ENCODE measurements at places on chromosomes 11 and 22.

GRCh38 chr11:120121914-120122473, 15.9 kb downstream of the TRIM29 start:
- no peak for DNase-seq

DNA sequence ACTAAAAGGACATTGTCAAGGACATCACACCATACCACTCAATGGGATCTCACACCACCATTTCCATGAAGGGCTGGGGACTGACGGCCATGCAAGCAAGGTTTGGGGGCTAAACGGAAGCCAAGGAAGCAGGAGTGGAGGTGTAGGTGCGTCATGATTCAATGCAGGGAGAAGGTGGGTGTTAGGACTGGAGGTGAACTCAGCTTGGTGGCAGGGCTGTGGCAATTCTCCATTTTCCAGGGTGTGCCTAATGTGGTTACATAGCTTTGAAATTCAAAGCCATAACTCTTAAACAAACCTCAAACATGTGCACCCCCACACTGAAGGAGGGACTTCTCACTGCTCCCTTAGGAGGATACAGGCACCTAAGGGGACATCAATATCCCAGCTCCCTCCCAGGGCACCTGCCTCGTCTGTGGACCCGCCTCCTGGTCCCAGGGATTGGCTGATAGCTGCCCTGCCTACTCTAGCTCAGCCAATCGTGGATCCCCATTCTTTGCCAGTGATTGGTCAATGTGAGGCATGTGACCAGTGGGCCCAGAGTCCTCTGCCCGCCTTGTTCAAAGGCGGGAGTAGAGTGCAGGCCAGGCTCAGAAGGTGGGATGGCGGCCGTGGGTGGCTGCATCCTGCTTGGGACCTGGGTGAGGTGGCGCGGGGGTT, 64.6 kb downstream of the CTTN start:
- no peak for DNase-seq

GRCh38 chr11:113876798-113877669, 1.7 kb upstream of the USP28 start:
- DNase-seq, result no peak

GRCh38 chr11:118896921-118897591, 13.4 kb downstream of the CXCR5 start:
- no peak for DNase-seq

DNA sequence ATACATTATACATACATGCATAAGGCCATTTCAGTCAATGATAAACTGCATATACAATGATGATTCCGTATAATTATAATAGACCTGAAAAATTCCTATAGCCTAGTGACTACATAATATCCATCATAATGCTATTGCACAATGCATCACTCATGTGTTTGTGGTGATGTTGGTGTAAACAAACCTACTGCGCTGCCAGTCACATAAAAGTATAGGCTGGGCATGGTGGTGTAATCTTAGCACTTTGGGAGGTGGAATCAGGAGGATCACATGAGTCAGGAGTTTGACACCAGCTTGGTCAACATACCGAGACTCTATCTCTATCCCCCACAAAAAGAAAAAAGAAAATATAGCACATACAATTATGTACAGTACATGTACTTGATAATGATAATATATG, 163.7 kb upstream of the DDI1 start:
- no peak for DNase-seq

All from stimulated activated CD4-positive, alpha-beta T cell treated with anti-CD3 and anti-CD28 coated beads, Interleukin-15, amount 100 ng/mL, for 48 hours (primary cell).